HTR-8/SVneo (cell line): ENCODE measurements at places on chromosomes 2 and 18.

- no peak for DNase-seq
Measured at GRCh38 chr2:71071681-71072398, 3.4 kb downstream of the NAGK start.

GRCh38 chr2:177550264-177551200 is 158.0 kb downstream of the AGPS start:
- no peak for DNase-seq

DNA sequence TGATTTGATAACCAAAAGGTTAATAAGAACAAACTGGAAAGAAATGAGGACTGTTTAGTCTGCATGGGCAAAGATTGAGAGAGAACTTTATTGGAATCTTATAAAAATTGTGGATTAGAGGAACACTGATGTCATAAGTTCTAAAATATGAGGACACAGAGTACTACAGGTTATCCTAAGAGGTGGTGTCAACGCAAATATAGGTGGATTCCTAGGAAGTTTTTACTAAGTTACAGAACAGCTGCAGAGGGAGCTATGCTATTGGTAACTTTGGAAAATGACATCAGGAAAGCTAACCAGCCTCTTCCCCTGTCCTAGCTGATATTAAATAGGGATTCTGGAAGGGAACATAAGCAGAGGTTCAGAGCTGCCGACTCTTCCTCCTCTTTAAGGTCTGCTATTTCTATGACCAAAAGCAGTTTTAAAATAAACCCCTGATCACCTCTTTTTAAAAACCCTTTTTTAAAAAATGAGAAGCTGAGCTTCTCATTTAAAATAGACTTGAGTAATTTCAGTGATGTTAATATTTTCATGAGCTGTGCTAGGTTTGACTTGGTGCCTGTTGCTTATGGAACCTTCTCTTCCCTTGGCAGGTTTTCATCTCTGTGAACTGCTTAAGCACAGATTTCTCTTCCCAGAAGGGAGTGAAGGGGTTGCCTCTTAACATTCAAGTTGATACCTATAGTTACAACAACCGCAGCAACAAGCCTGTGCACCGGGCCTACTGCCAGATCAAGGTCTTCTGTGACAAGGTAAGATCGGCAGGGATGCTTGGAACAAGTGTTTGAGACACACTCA is 34.2 kb downstream of the GRHL1 start:
- DNase-seq, result no peak

DNA sequence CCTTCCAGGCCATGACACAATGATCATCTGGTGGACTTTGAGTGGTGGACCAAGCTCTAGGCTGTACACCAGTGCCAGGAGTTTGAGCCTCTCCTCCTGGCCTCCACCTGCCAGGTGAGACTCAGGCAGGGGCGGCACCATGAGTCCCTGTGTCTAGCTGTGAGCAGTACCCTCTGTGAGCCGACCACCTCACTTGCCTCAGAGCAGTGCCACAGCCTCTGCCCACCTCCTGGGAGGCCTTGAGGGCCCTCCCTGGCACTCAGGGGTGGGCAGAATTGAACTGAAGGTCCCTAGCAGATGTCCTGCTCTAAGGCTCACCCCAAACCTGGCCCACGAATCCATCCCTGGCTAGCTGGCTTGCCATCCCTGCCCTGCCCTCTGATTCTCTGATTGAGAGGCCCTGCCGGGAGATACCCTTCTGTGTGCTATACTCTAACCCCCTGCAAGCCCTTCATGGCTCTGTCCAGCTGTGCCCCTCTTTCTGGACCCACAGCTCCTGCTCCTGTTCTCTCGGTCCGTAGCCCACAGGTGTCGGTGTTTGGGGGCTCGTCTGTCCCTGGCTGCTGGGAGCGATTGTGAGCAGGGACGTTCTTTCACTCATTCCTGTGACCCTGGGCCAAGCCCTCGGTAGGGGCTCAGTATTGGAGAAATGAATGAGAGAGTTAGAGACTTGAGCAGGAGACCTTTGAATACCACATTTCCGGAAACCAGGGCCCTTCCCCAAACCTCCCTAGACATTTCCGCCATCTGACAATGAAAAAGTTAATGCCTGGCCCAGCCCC is 70.0 kb downstream of the INHBB start:
- no peak for DNase-seq

- DNase-seq, result no peak
Measured at GRCh38 chr2:100941646-100942240, 60.3 kb upstream of the RPL31 start.

GRCh38 chr2:118309257-118309945 is 221.1 kb downstream of the INSIG2 start:
- no peak for DNase-seq

GRCh38 chr18:59768409-59768808 is 71.2 kb upstream of the CCBE1 start:
- DNase-seq, result no peak

GRCh38 chr18:48050176-48050575 is 119.7 kb upstream of the SMAD2 start:
- DNase-seq, result no peak

- no peak for DNase-seq
Measured at GRCh38 chr2:24051833-24052232, 2.3 kb downstream of the FKBP1B start.

DNA sequence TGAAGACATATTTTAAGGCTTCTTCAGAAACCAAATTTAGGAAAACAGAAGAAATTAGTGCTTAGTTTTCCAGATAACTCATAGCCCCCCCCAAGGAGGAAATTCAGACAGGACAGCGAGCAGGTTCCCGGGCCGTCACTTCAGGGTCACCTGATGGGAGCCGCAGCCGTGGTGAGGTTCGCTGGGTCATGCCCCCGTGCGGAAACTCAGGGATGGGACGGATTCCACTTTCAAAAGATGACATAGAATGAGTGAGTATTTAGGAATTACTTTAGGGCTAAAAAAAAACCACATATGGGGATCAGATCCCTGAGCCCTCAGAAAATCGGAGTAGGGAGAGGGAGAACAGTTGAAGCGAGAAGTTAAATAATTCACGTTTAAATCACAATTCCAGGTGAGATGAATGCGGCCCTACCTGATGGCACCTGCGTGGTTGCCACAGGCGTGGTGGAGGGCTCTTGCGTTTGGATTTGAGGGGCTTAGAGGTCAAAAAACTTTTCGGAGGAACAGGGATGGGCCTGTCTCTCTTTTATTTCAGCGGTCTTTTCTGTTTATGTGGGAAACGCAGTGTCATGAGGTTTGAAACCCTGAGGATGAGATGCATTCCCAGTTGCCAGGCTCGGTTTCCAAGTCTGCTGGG is 114.4 kb downstream of the NFATC1 start:
- DNase-seq, result no peak

GRCh38 chr2:134288814-134289213 is 34.9 kb downstream of the MGAT5 start:
- no peak for DNase-seq
